ENCODE measurements at places on chromosomes 5 and 9. TPM values are rescaled to one million over a fixed set of nuclear protein-coding genes. Genes with fewer than 3 reads are reported as not detected.

Gene TGFBI
- 6.2 TPM for polyA plus RNA-seq

Gene VAV2
- polyA plus RNA-seq: 13.6 TPM

Gene DMRTA1
- 1.5 TPM for polyA plus RNA-seq

Gene SLU7
- 4.4 TPM for polyA plus RNA-seq

Gene ADAMTSL1
- polyA plus RNA-seq: 1.1 TPM

Gene FBXL7
- 25.9 TPM for polyA plus RNA-seq

Gene RHOBTB3
- 17.5 TPM for polyA plus RNA-seq

Gene PTGER4
- polyA plus RNA-seq: 1.2 TPM

Gene GABRA6
- polyA plus RNA-seq: not detected

Gene CEP78
- 17.1 TPM for polyA plus RNA-seq

Gene FUT7
- not detected for polyA plus RNA-seq

Gene FRRS1L
- polyA plus RNA-seq: 1.0 TPM

Gene RIOK2
- polyA plus RNA-seq: 5.4 TPM

Gene PTGS1
- polyA plus RNA-seq: 2.4 TPM

Gene ZBTB6
- polyA plus RNA-seq: 1.6 TPM

Gene SCGB3A1
- polyA plus RNA-seq: 0.20 TPM

Gene AQP3
- 6.4 TPM for polyA plus RNA-seq

Gene TEX48
- not detected for polyA plus RNA-seq

Gene TSSK1B
- polyA plus RNA-seq: 0.08 TPM

Gene PCDHB3
- 1.6 TPM for polyA plus RNA-seq

Gene SLC22A4
- 0.45 TPM for polyA plus RNA-seq

Gene IRX1
- 2.6 TPM for polyA plus RNA-seq

Gene ZNF622
- 8.9 TPM for polyA plus RNA-seq

Gene TMEM215
- 0.33 TPM for polyA plus RNA-seq

Gene BRIX1
- polyA plus RNA-seq: 13.2 TPM

Gene C5orf52
- not detected for polyA plus RNA-seq

Gene CKMT2
- polyA plus RNA-seq: 5.0 TPM

Gene ABO
- polyA plus RNA-seq: 0.03 TPM

Gene DNM1
- 34.3 TPM for polyA plus RNA-seq

Gene IZUMO3
- not detected for polyA plus RNA-seq

Gene PDCD1LG2
- not detected for polyA plus RNA-seq

Gene CCNB1
- 71.5 TPM for polyA plus RNA-seq

Gene GALNT12
- 21.2 TPM for polyA plus RNA-seq

Gene DAP
- polyA plus RNA-seq: 30.2 TPM

Gene KLF4
- 1.9 TPM for polyA plus RNA-seq

Gene MZB1
- polyA plus RNA-seq: 0.39 TPM

Gene AHRR
- 0.41 TPM for polyA plus RNA-seq
